Activated CD4-positive, alpha-beta memory T cell treated with anti-CD3 and anti-CD28 coated beads for 36 hours (primary cell): ENCODE measurements at places on chromosomes 2 and 18. TPM values are rescaled to one million over a fixed set of nuclear protein-coding genes. Genes with fewer than 3 reads are reported as not detected.

GRCh38 chr2:223100061-223100511, 48.1 kb downstream of the KCNE4 start:
- no peak for DNase-seq
- H3K27ac ChIP-seq = no peak overlapping the region
- H3K4me3 ChIP-seq = no peak overlapping the region
- no peaks in the 10 kb centered on the region for H3K27me3 ChIP-seq
- H3K36me3 ChIP-seq = no peaks in the 10 kb centered on the region
- H3K4me1 ChIP-seq = no peaks in the 10 kb centered on the region

Gene DNAH6
- total RNA-seq = 0.33 TPM

- H3K27me3 ChIP-seq = no peaks in the 10 kb centered on the region
- no peak overlapping the region for H3K4me3 ChIP-seq
- no peaks in the 10 kb centered on the region for H3K36me3 ChIP-seq
- H3K27ac ChIP-seq = no peak overlapping the region
- peak; percentile 9 for DNase-seq
- H3K4me1 ChIP-seq = no peaks in the 10 kb centered on the region
Observed at GRCh38 chr18:34697891-34698290, 12.2 kb upstream of the DTNA start.

Gene ZNF513
- total RNA-seq = 8.6 TPM

Gene CASP8
- total RNA-seq = 56.3 TPM

Gene SLC4A5
- total RNA-seq = 2.9 TPM

- no peaks in the 10 kb centered on the region for H3K4me1 ChIP-seq
- no peaks in the 10 kb centered on the region for H3K36me3 ChIP-seq
- no peak for DNase-seq
- H3K27me3 ChIP-seq = peaks cover 6% of the 10 kb centered on the region
Observed at GRCh38 chr2:205670292-205670691, 12.0 kb upstream of the NRP2 start.

Gene RESP18
- not detected for total RNA-seq

DNA sequence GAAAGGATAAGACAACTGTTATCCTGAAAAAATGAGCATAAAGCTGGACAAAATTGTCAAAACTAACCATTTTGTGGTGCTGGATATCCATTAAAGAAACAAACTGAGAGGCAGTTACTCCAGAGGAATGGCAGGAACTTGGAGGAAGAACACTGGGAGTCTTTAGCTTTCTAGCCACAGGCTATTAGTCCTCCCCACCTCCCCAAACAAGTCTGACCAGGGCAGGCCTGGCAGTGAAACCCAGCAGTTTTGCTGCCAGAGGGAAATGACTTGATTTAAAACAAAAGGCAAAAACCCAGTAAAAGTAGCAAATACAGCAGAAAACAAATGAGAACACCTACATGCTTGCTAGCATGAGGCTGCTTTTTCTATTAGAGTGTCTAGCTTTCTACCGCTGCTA, 34.9 kb downstream of the OSBPL1A start:
- H3K27ac ChIP-seq = no peak overlapping the region
- H3K27me3 ChIP-seq = no peaks in the 10 kb centered on the region
- no peaks in the 10 kb centered on the region for H3K4me1 ChIP-seq
- no peaks in the 10 kb centered on the region for H3K36me3 ChIP-seq
- DNase-seq = no peak

DNA sequence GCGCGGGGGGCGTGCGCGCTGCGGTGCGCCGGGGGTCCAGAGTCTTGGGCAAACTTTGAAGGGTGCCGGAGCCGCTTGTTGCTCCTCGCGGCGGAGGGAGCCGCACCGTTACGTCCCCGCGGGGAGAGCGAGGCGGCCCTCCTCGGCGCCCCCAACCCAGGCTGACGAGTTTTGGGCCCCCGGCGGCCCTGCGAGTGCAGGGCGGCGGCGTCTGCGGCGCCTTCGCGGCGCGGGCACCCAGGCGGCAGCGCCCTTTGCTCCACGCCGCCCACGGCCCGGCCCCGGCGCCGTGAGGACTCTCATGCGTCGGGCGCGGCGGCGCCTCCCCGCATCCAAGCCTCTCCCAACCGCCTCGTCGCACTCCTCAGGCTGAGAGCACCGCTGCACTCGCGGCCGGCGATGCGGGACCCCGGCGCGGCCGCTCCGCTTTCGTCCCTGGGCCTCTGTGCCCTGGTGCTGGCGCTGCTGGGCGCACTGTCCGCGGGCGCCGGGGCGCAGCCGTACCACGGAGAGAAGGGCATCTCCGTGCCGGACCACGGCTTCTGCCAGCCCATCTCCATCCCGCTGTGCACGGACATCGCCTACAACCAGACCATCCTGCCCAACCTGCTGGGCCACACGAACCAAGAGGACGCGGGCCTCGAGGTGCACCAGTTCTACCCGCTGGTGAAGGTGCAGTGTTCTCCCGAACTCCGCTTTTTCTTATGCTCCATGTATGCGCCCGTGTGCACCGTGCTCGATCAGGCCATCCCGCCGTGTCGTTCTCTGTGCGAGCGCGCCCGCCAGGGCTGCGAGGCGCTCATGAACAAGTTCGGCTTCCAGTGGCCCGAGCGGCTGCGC, 814 bp downstream of the FZD7 start:
- peaks cover 25% of the 10 kb centered on the region for H3K27me3 ChIP-seq
- no peak overlapping the region for H3K27ac ChIP-seq
- H3K36me3 ChIP-seq = no peaks in the 10 kb centered on the region
- peak overlapping the region; percentile 78 for H3K4me3 ChIP-seq
- peak; percentile 38 for DNase-seq
- peaks cover 11% of the 10 kb centered on the region for H3K4me1 ChIP-seq
